ENCODE measurements at places on chromosomes 5 and 9.
A peak's percentile ranks its signal among the peaks of the same experiment; 100 is the strongest.

DNA sequence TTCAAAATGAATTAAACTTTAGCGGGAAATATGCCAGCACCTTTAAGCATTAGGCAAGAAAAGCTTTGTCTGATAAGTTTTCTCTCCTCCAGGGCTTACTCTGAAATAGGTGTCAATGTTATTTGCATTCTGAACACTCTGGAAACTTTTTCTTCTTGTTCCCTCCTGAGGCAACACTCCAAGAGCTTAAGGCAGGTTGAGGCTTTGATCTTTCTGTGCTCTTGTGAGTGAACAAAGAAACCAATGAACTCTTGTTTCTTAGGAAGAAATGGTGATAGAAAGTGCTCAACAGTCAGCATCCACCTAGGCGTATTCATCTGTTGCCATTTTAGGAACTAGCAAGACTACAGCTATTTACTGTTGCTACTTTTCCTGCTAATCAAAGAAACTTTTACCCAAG, 259.8 kb downstream of the NFIB start:
- DNase-seq, result no peak

DNA sequence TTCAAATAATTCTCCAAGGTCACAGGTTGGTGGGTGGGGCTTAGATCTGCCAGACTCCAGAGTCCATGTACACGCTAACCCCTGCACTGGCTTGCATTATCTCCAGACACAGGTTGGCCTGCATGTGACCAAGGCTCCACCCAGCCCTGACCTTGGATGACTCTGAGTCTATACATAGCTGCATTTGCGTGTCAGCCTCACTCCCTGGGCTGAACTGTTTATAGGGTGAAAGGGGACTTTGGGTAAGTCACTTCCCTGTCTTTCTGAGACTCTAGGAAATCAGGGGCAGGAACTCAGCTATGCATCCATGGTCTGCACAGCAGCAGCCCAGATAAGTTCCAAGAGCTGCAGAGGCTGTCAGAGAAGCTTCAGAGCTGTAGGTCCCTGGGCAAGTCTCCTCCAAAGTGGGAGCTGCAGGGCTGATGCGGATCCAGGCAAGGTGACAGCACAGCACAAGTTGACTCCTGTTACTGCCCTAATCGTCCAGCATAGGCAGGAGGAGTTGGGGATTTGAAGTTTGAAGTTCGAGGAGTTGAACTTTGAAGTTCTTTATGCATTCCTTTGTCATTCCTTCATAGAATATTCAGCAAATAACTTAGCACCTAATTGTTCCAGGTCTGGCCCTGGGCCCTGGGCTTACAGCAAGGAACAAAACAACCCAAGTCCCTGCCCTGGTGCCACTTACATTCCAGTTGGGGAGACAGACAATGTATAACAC, 53.4 kb downstream of the SLC22A5 start:
- DNase-seq, result peak; percentile 39

DNA sequence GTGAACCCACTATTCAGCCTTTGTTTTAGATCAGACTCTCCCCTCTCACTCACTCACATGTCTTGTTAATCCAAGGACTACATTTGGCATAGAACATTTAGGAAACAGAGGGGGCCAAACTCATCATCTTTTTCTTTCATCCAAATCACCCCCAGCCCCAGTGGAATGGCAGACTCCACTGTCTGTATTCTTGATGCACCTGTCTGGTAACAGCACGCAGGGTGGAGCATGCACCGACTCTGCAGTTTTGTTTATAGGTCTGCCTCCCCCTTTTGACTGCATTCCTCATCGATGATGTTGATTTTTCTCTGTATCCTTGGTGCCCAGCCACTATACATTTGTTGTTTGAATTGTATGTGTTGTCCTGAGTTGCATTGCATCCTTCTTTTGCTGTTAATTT, 66.0 kb downstream of the ANGPTL2 start:
- DNase-seq, result no peak

DNA sequence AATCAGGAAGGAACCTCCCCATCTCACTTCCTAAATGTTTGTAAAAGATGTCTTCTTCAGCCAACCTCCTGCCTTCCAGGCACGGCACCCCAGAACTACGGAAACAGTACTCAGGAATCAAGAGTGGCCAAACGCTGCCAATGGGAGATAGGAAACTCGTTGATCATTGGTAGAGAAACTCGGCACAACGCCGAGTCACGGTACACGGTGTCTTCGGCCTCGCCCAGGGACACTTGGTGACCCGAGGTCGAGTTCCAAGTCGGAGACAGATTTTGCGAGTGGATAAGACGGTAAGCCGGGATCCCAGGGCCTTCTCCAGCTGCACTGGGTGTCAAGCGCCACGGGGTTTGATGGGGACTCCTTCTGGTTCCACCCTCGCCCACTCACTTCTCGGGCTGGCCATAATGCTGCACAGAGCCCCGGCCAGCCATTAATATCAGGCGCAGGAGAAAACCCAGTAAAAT, 343 bp downstream of the KIAA0825 start:
- no peak for DNase-seq

GRCh38 chr9:111794835-111795556, at the start of gene SHOC1:
Gene SHOC1, minus strand, starts transcription at chr9:111794937. Its CDS starts 3,519 bp downstream, at chr9:111791418.
- no peak for DNase-seq

GRCh38 chr9:16434526-16434925, 435.9 kb downstream of the BNC2 start:
- DNase-seq, result no peak

Measured in activated CD4-positive, alpha-beta T cell treated with anti-CD3 and anti-CD28 coated beads for 36 hours (primary cell).